ENCODE measurements at places on chromosomes 1 and 21. TPM values are rescaled to one million over a fixed set of nuclear protein-coding genes. Genes with fewer than 3 reads are reported as not detected.

SLC9C2 gene
- total RNA-seq: 0.12 TPM

TTC3 gene
- 96.8 TPM for total RNA-seq

NUP210L gene
- not detected for total RNA-seq

BARHL2 gene
- not detected for total RNA-seq

Data from adrenal gland (tissue), 19 donors.